COR-L47 (cell line): ENCODE measurements at places on chromosomes 6 and 20.

- no peak for DNase-seq
Measured at GRCh38 chr6:117480651-117481050, 1.8 kb upstream of the DCBLD1 start.

- DNase-seq: no peak
Measured at GRCh38 chr6:491233-491632, 99.7 kb downstream of the IRF4 start.

- no peak for DNase-seq
Measured at GRCh38 chr6:109236115-109237076, 141.1 kb downstream of the CEP57L1 start.

GRCh38 chr6:91098006-91098405 is 511.1 kb upstream of the MAP3K7 start:
- peak; percentile 37 for DNase-seq

DNA sequence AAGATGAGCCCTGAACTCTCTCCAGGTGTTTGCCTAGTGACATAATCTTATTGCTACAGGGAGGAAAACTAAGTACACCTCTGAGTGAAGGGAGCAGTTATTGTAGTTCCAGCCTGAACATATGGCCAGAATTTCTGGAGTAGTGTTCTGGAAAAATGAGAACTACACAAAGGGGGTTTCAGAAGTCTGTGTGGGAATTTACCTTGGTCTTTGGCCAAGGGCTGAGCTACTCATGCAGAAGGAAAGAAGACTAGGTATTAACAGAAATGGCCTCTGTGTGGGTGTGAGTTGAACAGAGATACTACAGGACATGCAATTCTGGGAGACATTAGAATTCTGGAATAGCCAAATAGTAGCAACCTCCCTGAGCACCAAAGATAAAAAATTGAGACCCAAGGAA is 1009.7 kb upstream of the GJE1 start:
- DNase-seq: no peak
